Cardiac septum (tissue), 1 donor: ENCODE measurements at places on chromosomes 4 and X. TPM values are rescaled to one million over a fixed set of nuclear protein-coding genes. Genes with fewer than 3 reads are reported as not detected.

DNA sequence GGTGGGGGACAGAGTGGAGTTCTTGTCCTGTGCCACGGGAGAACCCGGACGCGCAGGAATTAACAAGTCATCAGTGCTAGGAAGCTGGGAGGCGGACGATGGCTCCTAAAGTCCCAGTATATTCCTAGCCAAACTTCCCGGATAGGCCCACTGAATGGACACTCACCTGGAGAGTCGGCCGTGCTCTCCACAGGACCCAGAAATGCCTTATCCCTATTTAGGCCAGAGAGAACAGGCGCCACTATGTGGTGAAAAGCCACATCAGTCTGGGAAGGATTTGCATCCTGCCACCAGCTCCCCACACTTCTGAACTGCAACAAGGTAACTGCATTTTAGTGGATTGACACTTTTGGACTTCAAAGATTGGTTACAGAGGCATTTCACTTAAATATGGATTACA lies 1.1 kb downstream of the CFAP299 start:
- DNase-seq, result no peak

Gene DDX60
- total RNA-seq, result 10.8 TPM

- no peak for DNase-seq
Measured at GRCh38 chrX:33065415-33065814, 145.9 kb downstream of the DMD start.

GRCh38 chrX:57905141-57905540 lies 5.1 kb downstream of the ZXDA start:
- DNase-seq, result no peak

- DNase-seq, result no peak
Measured at GRCh38 chr4:148757171-148757570, 315.0 kb upstream of the NR3C2 start.

GRCh38 chr4:40953283-40954087 lies 203.7 kb downstream of the NSUN7 start:
- no peak for DNase-seq
